ENCODE measurements at places on chromosomes 1 and 21.

DNA sequence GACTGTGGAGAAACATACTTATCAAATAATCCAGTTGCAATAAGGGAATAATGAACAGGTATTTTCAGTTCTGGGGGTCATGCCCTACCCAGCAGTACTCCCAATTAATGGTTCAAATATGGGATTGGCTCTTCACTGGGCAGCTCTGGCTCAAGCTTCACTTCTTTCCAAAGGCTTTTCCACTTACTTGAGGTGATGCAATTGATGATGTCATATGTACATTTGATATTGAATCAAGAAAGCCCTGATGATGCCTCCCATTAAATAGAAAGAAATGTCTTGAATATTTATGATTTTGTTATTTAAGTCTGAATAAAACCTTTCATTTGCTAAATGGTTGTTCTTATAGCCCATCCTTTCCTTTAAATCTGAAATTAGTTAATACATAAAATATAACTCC lies 789.9 kb downstream of the USP25 start:
- no peak overlapping the region for H3K27ac ChIP-seq
- H3K4me3 ChIP-seq, result no peak overlapping the region
- H3K36me3 ChIP-seq, result no peaks in the 10 kb centered on the region
- H3K4me1 ChIP-seq, result no peaks in the 10 kb centered on the region
- H3K27me3 ChIP-seq, result no peaks in the 10 kb centered on the region

- H3K4me3 ChIP-seq, result no peak overlapping the region
- H3K4me1 ChIP-seq, result no peaks in the 10 kb centered on the region
- H3K36me3 ChIP-seq, result no peaks in the 10 kb centered on the region
- DNase-seq, result no peak
- H3K27me3 ChIP-seq, result no peaks in the 10 kb centered on the region
- no peak overlapping the region for H3K27ac ChIP-seq
Observed at GRCh38 chr1:55768327-55768952, 553.3 kb upstream of the USP24 start.

- H3K27me3 ChIP-seq, result no peaks in the 10 kb centered on the region
- no peak overlapping the region for H3K4me3 ChIP-seq
- DNase-seq, result peak; percentile 67
- peaks cover 13% of the 10 kb centered on the region for H3K4me1 ChIP-seq
Observed at GRCh38 chr21:42524341-42525028, 10.8 kb downstream of the SLC37A1 start.

DNA sequence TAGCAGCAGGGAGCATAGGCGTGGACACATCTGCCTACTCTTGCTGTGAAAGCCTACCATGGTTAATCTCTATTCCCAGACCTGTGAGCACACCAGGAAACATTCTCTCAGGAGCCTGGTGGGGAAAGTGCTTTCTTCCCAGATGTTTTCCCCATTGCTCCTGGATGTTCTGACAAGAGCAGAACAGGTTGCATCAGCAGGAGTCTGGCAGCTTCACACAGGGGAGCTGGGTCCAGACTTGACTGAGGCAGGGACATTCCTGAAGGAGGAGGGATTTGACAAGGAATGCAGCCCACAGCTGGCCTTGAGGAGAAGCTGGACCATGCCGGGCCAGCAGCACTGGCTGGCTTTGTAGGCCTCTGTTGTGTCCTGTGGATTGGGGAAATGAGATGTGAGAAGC lies 21.0 kb upstream of the ARTN start:
- H3K4me3 ChIP-seq, result no peak overlapping the region
- peak; percentile 52 for DNase-seq
- H3K27ac ChIP-seq, result peak overlapping the region; percentile 15
- peaks cover 12% of the 10 kb centered on the region for H3K4me1 ChIP-seq
- H3K36me3 ChIP-seq, result no peaks in the 10 kb centered on the region

GRCh38 chr1:160606611-160607010 lies 27.3 kb upstream of the CD84 start:
- no peak overlapping the region for H3K4me3 ChIP-seq
- H3K4me1 ChIP-seq, result no peaks in the 10 kb centered on the region
- no peak for DNase-seq
- no peaks in the 10 kb centered on the region for H3K27me3 ChIP-seq
- no peaks in the 10 kb centered on the region for H3K36me3 ChIP-seq
- H3K27ac ChIP-seq, result no peak overlapping the region

DNA sequence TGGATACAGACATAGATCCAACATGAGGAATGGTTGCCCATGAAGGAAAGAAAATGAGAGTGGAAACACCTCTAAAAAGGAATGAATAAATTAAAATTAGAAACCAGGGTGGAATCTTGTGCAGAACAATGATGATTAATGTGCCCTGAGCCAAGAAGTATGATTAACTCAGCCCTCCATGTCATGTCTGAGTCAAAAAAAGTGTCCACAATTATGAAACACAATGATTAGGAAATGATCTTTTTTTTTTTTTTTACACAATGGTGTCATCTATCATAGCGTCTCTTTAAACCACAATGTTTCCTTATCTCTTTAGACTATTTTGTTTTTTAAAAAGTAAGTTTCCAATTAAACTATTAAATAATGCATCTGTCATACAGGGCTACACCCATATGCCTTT lies 78.9 kb upstream of the RAB4A start:
- H3K27me3 ChIP-seq, result no peaks in the 10 kb centered on the region
- H3K4me3 ChIP-seq, result no peak overlapping the region
- H3K4me1 ChIP-seq, result no peaks in the 10 kb centered on the region
- no peaks in the 10 kb centered on the region for H3K36me3 ChIP-seq
- DNase-seq, result no peak

DNA sequence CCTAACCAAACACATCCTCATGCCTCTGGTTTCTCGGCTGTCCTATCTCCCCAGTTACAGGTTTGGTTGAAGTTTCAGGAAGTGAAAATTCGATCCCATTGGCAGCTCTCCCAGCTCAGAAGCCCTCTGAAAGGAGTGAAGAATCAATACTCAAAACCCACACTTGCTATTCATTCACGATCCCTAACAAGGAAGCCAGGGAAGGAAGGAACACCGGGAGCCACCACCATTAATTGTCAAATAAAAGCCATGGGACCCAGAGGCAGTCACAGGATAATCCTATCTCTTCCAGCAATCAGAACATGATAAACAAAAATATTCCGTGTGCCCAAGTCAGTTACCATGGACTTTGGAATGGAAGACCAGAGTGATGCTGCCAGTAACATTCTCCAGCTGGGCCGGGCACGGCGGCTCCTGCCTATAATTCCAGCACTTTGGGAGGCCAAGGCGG lies 7.0 kb downstream of the TMPRSS2 start:
- H3K4me1 ChIP-seq, result no peaks in the 10 kb centered on the region
- no peak for DNase-seq
- no peaks in the 10 kb centered on the region for H3K27me3 ChIP-seq
- no peaks in the 10 kb centered on the region for H3K36me3 ChIP-seq
- no peak overlapping the region for H3K27ac ChIP-seq
- H3K4me3 ChIP-seq, result no peak overlapping the region

- no peaks in the 10 kb centered on the region for H3K4me1 ChIP-seq
- H3K36me3 ChIP-seq, result no peaks in the 10 kb centered on the region
- no peaks in the 10 kb centered on the region for H3K27me3 ChIP-seq
- no peak for DNase-seq
Observed at GRCh38 chr1:226302731-226303130, 6.2 kb downstream of the LIN9 start.

DNA sequence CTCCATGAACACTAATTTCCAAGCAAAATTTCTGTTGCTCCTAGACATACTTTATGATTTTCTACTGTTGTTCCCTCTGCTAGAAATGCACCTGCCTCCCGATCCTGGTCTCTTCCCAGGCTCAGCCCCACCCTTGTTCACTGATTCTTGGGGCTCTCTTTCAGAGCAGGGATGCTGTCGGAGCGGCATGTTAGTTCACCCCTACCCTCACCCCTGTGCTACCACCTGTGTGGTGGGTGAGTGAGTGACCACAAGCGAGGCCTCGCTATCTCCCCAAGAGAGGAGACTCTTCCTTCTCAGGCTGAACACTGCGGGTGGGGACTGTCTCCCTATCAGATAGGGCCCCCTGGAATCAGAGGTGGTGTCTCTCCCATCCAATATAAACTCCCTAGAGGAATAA lies 4.9 kb upstream of the S100A8 start:
- no peak for DNase-seq
- H3K36me3 ChIP-seq, result no peaks in the 10 kb centered on the region
- no peaks in the 10 kb centered on the region for H3K4me1 ChIP-seq
- no peaks in the 10 kb centered on the region for H3K27me3 ChIP-seq
- no peak overlapping the region for H3K4me3 ChIP-seq

DNA sequence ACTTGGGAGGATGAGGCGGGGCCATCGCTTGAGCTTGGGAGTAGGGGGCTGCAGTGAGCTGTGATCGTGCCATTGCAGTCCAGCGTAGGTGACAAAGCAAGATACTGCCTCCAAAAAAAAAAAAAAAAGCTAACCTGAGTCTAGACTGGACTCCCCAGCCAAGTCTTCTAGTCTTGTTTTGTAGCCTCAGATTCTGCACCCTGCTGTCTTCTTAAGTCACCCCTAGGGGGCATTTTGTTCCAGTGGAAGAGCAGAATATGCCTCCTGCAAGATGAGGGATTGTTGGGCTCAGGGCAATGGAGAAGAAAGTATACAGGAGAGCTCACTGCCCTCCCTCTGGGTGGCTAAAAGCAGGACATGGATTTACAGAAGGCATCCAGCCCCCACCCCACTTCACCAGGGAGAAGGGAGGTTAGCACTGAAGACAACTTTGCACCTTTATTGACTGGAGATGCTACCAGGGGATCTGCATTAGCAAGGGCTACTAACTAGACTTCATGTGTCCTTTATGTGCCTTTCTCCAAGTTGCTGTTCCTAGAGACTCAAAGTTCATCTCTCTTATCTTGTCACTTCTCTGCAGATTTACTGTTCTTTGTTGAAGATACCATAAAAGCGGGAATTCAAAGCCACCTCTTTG lies 15.3 kb upstream of the RNF187 start:
- DNase-seq, result no peak
- H3K27ac ChIP-seq, result no peak overlapping the region
- no peaks in the 10 kb centered on the region for H3K27me3 ChIP-seq

GRCh38 chr1:203316626-203317093 lies 11.3 kb downstream of the BTG2 start:
- no peak overlapping the region for H3K27ac ChIP-seq
- no peaks in the 10 kb centered on the region for H3K36me3 ChIP-seq
- H3K4me3 ChIP-seq, result no peak overlapping the region
- H3K4me1 ChIP-seq, result peaks cover 7% of the 10 kb centered on the region
- no peak for DNase-seq

Measured in testis (tissue), 5 donors.